Melanocyte of skin (primary cell): ENCODE measurements at places on chromosomes 3 and 15. TPM values are rescaled to one million over a fixed set of nuclear protein-coding genes. Genes with fewer than 3 reads are reported as not detected.

The ICE2 gene
- total RNA-seq, result 15.1 and 29.4 TPM in 2 replicates

The TTC21A gene
- 4.4 and 4.5 TPM in 2 replicates for total RNA-seq

The CCDC39 gene
- total RNA-seq, result not detected in 2 replicates

The TERC gene
- 512 and 722 TPM in 2 replicates for total RNA-seq

The SAMD7 gene
- not detected in 2 replicates for total RNA-seq

The LRTM1 gene
- not detected in 2 replicates for total RNA-seq
